Effector memory CD4-positive, alpha-beta T cell (primary cell): ENCODE measurements at places on chromosomes 1 and 21.

- no peak overlapping the region for H3K27ac ChIP-seq
- no peak overlapping the region for H3K4me3 ChIP-seq
- no peaks in the 10 kb centered on the region for H3K27me3 ChIP-seq
- no peaks in the 10 kb centered on the region for H3K4me1 ChIP-seq
- peaks cover 80% of the 10 kb centered on the region for H3K36me3 ChIP-seq
- DNase-seq: no peak
Measured at GRCh38 chr1:113103048-113103447, 30.1 kb downstream of the LRIG2 start.

GRCh38 chr1:12197483-12197880, 30.7 kb downstream of the TNFRSF1B start:
- no peak overlapping the region for H3K27ac ChIP-seq
- H3K36me3 ChIP-seq: peaks cover 77% of the 10 kb centered on the region
- no peaks in the 10 kb centered on the region for H3K27me3 ChIP-seq
- DNase-seq: no peak
- no peak overlapping the region for H3K4me3 ChIP-seq
- no peaks in the 10 kb centered on the region for H3K4me1 ChIP-seq

DNA sequence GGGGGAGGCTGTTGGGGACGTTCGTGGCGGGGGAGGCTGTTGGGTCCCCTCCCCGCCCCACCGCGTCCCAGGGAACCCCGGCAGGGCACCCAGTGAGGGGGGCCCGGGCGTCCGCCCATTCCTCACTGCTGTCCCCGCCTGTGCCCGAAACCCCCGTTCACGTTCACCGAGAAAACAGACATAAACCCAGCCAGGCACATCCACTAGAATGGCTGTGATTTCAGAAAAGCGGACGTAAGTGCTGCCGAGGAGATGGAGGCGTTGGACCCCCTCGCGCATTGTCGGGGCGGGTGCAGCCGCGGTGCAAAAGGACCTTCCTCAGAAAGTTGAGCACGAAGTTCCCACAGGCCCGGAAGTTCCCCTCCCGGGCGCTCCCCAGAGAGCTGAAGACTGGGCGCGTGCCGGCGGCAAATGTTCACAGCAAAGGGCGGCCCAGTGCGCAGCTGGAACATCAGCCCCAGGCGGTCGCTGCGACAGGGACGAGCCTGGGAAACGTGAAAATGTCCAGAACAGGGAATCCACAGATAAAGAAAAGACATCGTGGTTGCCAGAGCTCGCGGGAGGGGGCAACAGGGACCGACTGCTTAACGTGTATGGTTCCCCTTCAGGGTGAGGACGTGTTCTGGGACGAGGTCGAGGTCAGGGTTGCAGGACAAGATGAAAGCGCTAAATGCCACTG, 18.5 kb upstream of the SAMD11 start:
- no peak for DNase-seq
- H3K27ac ChIP-seq: no peak overlapping the region
- H3K4me3 ChIP-seq: peak overlapping the region; percentile 20
- peaks cover 19% of the 10 kb centered on the region for H3K27me3 ChIP-seq
- peaks cover 10% of the 10 kb centered on the region for H3K4me1 ChIP-seq

- H3K27ac ChIP-seq: no peak overlapping the region
- no peak overlapping the region for H3K4me3 ChIP-seq
- H3K27me3 ChIP-seq: no peaks in the 10 kb centered on the region
- DNase-seq: no peak
- no peaks in the 10 kb centered on the region for H3K36me3 ChIP-seq
- no peaks in the 10 kb centered on the region for H3K4me1 ChIP-seq
Measured at GRCh38 chr1:234515821-234516241, 36.9 kb upstream of the TARBP1 start.

DNA sequence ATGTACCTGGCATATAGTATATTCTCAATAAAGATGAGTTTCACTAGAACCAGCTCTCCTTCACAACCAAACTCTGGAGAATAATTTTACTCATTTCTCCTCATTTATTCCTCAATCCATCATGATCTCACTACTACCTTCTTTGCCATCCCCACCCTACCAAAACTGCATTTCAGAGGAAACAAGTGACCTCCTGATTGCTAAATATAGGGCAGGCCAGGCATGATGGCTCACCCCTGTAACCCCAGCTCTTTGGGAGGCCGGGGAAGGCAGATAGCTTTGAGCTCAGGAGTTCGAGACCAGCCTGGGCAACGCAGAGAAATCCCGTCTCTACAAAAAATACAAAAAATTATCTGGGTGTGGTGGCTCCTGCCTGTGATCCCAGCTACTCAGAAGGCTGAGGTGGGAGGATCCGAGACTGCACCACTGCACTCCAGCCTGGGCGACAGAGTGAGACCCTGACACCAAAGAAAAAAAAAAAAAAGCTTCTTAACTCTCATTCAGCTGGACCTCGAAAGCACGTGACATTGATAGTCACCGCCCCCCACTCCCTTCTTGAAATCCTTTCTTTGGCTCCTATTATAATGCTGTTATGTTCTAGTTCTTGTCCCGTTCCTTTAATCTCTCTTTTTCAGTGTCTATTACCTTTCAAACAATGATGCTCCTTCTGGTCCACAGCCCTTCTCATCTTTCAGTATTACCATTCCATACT, 2.1 kb downstream of the TESK2 start:
- no peak for DNase-seq
- peaks cover 13% of the 10 kb centered on the region for H3K4me1 ChIP-seq
- no peak overlapping the region for H3K27ac ChIP-seq
- no peak overlapping the region for H3K4me3 ChIP-seq

- H3K27me3 ChIP-seq: no peaks in the 10 kb centered on the region
- DNase-seq: no peak
- no peak overlapping the region for H3K27ac ChIP-seq
- no peaks in the 10 kb centered on the region for H3K36me3 ChIP-seq
- H3K4me3 ChIP-seq: no peak overlapping the region
Measured at GRCh38 chr1:190478149-190479049, 735 bp upstream of the BRINP3 start.

GRCh38 chr1:37794372-37795339, 1.0 kb downstream of the MANEAL start:
- H3K27me3 ChIP-seq: peaks cover 3% of the 10 kb centered on the region
- no peaks in the 10 kb centered on the region for H3K36me3 ChIP-seq
- H3K4me1 ChIP-seq: peaks cover 8% of the 10 kb centered on the region
- DNase-seq: no peak
- no peak overlapping the region for H3K27ac ChIP-seq

DNA sequence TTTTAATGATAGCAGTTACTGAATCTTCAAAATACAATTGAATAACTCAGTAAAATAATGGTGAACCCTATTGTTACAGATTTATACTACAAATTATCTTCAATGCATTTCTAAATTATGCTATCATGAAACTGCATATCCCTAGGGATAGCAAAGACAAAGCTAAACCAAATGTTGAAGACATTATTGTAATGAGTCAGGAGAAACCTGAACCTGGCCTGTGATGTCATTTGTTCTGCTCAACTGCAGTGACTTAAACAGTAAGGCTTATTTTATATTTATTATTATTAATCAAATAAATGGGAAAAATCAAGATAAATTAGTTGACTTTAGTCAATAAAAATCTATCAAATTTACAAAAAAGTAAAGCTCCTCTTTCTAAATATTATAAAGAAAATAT, 100.3 kb downstream of the UCHL5 start:
- H3K4me1 ChIP-seq: no peaks in the 10 kb centered on the region
- no peak for DNase-seq
- no peak overlapping the region for H3K4me3 ChIP-seq
- no peaks in the 10 kb centered on the region for H3K27me3 ChIP-seq
- no peak overlapping the region for H3K27ac ChIP-seq

DNA sequence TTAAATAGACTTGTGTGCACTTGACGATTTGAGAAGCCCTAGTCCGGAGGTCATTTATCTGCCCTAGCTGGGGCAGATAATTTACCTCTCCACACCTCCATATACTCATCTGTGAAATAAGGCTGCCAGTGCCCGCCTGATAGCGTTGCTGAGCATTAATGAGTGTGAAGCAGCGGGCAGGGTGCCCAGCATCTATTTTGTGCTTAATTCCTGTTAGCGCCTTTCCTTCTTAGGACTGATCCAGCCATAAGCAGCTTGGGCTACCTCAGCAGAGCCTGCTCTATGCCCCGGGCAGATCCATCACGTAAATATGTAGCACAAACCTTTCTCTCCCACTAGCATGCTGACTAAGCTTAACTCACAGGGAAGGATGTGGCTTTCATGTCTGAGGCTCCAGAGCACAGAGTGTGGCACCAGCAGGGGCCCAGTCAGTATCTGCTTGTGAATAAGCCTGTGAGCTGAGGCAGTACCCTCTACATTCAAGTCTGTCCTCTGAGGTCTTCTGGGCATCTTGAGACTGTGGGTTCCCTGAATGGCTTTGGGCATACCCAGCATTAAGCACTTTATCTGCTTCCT, 21.5 kb upstream of the RNF187 start:
- no peak for DNase-seq
- peak overlapping the region; percentile 31 for H3K27ac ChIP-seq
- peak overlapping the region; percentile 1 for H3K4me3 ChIP-seq
- peaks cover 25% of the 10 kb centered on the region for H3K4me1 ChIP-seq

- H3K27ac ChIP-seq: no peak overlapping the region
- H3K4me3 ChIP-seq: no peak overlapping the region
- no peak for DNase-seq
- H3K27me3 ChIP-seq: no peaks in the 10 kb centered on the region
Measured at GRCh38 chr1:83131692-83131955, 867.3 kb downstream of the TTLL7 start.

DNA sequence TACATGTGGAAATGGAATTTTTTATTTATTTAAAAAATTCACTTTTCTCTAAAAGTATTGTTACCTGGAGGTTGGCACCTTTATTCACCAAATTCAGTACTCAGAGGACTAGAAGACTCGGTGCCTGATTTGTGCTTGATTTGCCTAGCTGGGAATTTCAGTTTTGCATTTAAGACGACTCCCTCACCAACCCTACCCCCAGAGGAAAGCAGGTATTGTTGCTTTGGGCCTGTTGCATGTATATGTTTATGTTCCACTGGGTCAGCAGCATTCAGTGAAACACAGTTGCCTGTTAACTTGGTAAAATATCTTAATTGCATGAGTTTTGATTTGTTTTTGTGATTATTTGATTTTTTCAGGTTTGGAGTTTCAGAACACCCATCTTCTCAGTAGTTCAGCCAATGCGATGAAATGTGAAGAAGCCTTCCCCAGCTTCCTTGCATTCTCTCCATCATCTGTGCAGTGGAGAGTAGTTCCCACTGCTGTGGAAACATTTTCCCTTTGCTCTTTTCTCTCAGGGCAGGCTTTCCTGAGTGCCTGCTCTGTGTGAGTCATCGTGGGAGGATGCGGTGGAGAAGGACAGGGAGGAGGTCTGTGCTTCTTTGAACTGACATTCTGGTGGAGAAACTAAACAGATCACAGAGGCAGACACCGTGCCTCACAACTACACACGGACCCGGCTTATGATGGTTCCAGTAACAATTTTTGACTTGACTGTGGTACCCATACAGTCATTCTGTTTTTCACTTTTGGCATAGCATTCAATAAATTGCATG, 6.4 kb downstream of the ADARB1 start:
- no peaks in the 10 kb centered on the region for H3K36me3 ChIP-seq
- H3K27ac ChIP-seq: peak overlapping the region; percentile 74
- DNase-seq: no peak
- peaks cover 78% of the 10 kb centered on the region for H3K4me1 ChIP-seq
- H3K27me3 ChIP-seq: no peaks in the 10 kb centered on the region

GRCh38 chr1:201778279-201779065, 50.5 kb upstream of the IPO9 start:
- no peaks in the 10 kb centered on the region for H3K4me1 ChIP-seq
- no peak for DNase-seq
- H3K27me3 ChIP-seq: no peaks in the 10 kb centered on the region
- H3K27ac ChIP-seq: no peak overlapping the region
- H3K36me3 ChIP-seq: peaks cover 4% of the 10 kb centered on the region

GRCh38 chr1:174818014-174818616, 181.6 kb upstream of the CACYBP start:
- H3K4me3 ChIP-seq: no peak overlapping the region
- H3K36me3 ChIP-seq: peaks cover 3% of the 10 kb centered on the region
- H3K27ac ChIP-seq: no peak overlapping the region
- H3K4me1 ChIP-seq: no peaks in the 10 kb centered on the region
- no peak for DNase-seq
- H3K27me3 ChIP-seq: no peaks in the 10 kb centered on the region

- no peaks in the 10 kb centered on the region for H3K36me3 ChIP-seq
- no peak overlapping the region for H3K27ac ChIP-seq
- DNase-seq: no peak
- peaks cover 16% of the 10 kb centered on the region for H3K4me1 ChIP-seq
- no peak overlapping the region for H3K4me3 ChIP-seq
Measured at GRCh38 chr1:169044971-169045370, 61.5 kb upstream of the ATP1B1 start.

DNA sequence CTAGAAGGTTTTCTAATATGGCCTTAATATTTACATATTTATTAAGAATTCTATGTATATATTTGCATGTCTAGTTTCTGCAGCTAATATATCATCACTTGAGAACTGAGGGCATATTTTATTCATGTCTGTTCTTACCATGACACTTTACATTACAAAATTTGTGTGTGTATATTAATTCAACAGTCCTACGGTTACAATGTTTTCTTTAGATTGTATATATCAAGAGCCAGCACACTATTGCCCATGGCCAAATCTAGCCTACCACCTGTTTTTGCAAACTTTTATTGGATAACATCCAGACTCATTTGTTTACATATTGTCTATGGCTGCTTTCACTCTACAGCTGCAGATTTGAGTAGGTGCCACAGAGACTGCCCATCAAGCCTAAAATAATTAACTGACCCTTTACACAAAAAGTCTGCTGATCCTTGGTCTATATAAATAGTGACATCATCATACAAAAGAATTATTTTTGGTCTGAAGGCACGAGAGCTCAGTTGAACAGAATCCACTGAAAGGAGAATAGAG, 577.4 kb upstream of the PBX1 start:
- H3K27ac ChIP-seq: no peak overlapping the region
- DNase-seq: no peak
- H3K27me3 ChIP-seq: no peaks in the 10 kb centered on the region

DNA sequence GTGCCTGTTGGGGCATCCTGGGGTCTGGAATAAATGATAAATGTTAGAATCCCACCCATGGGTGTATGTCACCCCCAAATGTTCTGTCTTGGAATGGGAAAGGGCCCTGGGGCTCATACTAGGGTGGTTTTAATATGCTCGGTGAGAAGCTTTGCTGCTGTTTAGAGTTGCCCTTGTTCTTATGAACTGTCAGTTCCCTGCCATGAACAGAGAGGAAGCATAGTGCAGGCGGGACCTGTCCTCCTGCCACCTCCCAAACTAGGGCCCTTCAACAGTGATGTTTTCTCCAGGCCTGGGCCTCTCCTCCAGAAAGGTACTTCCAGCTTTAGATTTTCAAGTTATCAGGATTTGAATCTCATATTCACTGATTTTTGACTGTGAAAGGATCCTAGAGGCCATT, 80.7 kb upstream of the COA6 start:
- no peaks in the 10 kb centered on the region for H3K4me1 ChIP-seq
- no peaks in the 10 kb centered on the region for H3K27me3 ChIP-seq
- H3K4me3 ChIP-seq: no peak overlapping the region
- H3K36me3 ChIP-seq: no peaks in the 10 kb centered on the region
- H3K27ac ChIP-seq: no peak overlapping the region

GRCh38 chr1:47190509-47190855, 646 bp upstream of the PDZK1IP1 start:
- DNase-seq: no peak
- H3K27ac ChIP-seq: no peak overlapping the region
- H3K4me1 ChIP-seq: no peaks in the 10 kb centered on the region
- no peaks in the 10 kb centered on the region for H3K36me3 ChIP-seq
